ENCODE measurements at places on chromosomes 13 and 19. TPM values are rescaled to one million over a fixed set of nuclear protein-coding genes. Genes with fewer than 3 reads are reported as not detected.

Gene PRR22
- 4.2 TPM for total RNA-seq

Gene FXYD3
- 33.7 TPM for total RNA-seq

Gene TMEM238
- total RNA-seq: 24.3 TPM

Gene ZFP14
- total RNA-seq: 7.3 TPM

DNA sequence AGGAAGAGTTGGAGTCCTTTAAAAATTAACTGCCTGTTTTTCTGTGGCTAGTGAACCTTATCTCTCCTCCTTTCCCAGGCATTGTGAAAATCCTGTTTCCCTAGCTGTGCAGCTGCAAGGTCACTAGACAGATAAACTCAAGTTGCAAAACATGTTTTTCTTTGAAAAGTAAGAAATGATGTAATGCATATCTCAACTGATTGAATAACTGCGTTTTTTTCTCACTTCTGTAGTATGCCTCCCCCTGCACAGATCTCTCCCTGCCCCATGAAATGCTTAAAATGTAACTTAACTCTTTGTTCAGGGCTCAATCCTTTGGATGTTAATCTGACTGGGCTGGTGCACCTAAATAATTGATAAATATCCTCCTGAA is 27.7 kb upstream of the CYSLTR2 start:
- H3K4me3 ChIP-seq: no peak overlapping the region
- H3K36me3 ChIP-seq: no peaks in the 10 kb centered on the region
- peak overlapping the region; percentile 71 for H3K27ac ChIP-seq
- no peaks in the 10 kb centered on the region for H3K27me3 ChIP-seq
- H3K4me1 ChIP-seq: peaks cover 37% of the 10 kb centered on the region
- DNase-seq: peak; percentile 89

- H3K36me3 ChIP-seq: no peaks in the 10 kb centered on the region
- DNase-seq: peak; percentile 98
- peak overlapping the region; percentile 96 for H3K27ac ChIP-seq
- H3K4me1 ChIP-seq: peaks cover 10% of the 10 kb centered on the region
- H3K4me3 ChIP-seq: peak overlapping the region; percentile 63
Observed at GRCh38 chr19:45443462-45444317, 20.0 kb upstream of the ERCC1 start.

GRCh38 chr19:45340232-45340898 is at the start of gene KLC3:
Gene KLC3 (plus strand): TSS chr19:45340750. CDS start chr19:45345542, 4,792 bp downstream.
- H3K36me3 ChIP-seq: no peaks in the 10 kb centered on the region
- no peak within 1 kb of the TSS for H3K27ac ChIP-seq
- H3K27me3 ChIP-seq: peaks cover 5% of the 10 kb centered on the region
- DNase-seq: peak; percentile 50
- no peak within 1 kb of the TSS for H3K4me3 ChIP-seq

GRCh38 chr19:47497050-47497766 is 13.2 kb upstream of the KPTN start:
- DNase-seq: no peak
- no peaks in the 10 kb centered on the region for H3K4me1 ChIP-seq
- peaks cover 44% of the 10 kb centered on the region for H3K36me3 ChIP-seq
- no peak overlapping the region for H3K27ac ChIP-seq
- H3K27me3 ChIP-seq: no peaks in the 10 kb centered on the region

DNA sequence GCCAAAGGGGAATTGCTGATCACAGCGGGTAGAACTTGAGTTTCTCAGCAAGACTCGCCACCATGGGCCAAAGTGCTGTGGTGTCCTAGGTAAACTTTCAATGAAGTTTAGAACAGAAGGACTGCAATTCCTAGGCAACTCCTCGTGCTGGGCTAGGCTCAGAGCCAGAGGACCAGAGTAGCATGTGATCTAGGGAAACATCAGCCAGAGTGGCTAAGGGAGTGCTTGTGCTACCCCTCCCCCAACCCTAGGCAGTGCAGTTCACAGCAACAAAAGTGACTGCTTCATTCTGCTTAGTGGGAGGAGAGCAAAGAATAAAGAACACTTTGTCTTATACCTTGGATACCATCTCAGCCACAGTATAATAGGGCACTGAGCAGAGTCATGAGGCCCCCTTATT is 1658.6 kb upstream of the MIR17HG start:
- H3K4me1 ChIP-seq: no peaks in the 10 kb centered on the region
- H3K27me3 ChIP-seq: no peaks in the 10 kb centered on the region
- H3K36me3 ChIP-seq: no peaks in the 10 kb centered on the region
- peak overlapping the region; percentile 36 for H3K27ac ChIP-seq
- DNase-seq: no peak
- no peak overlapping the region for H3K4me3 ChIP-seq

- no peak overlapping the region for H3K4me3 ChIP-seq
- H3K27ac ChIP-seq: no peak overlapping the region
- no peaks in the 10 kb centered on the region for H3K27me3 ChIP-seq
- H3K36me3 ChIP-seq: no peaks in the 10 kb centered on the region
- no peaks in the 10 kb centered on the region for H3K4me1 ChIP-seq
- no peak for DNase-seq
Observed at GRCh38 chr13:91295712-91296410, 51.6 kb upstream of the MIR17HG start.

GRCh38 chr19:19591133-19591825 is 27.2 kb downstream of the PBX4 start:
- no peak for DNase-seq
- H3K27me3 ChIP-seq: no peaks in the 10 kb centered on the region
- H3K4me1 ChIP-seq: no peaks in the 10 kb centered on the region
- no peak overlapping the region for H3K4me3 ChIP-seq

- no peaks in the 10 kb centered on the region for H3K36me3 ChIP-seq
- DNase-seq: no peak
- no peak overlapping the region for H3K27ac ChIP-seq
- H3K4me1 ChIP-seq: no peaks in the 10 kb centered on the region
- no peaks in the 10 kb centered on the region for H3K27me3 ChIP-seq
Observed at GRCh38 chr19:4206818-4207484, 22.4 kb upstream of the EBI3 start.

- DNase-seq: no peak
- no peak overlapping the region for H3K27ac ChIP-seq
- H3K27me3 ChIP-seq: no peaks in the 10 kb centered on the region
- H3K36me3 ChIP-seq: no peaks in the 10 kb centered on the region
- H3K4me1 ChIP-seq: no peaks in the 10 kb centered on the region
Observed at GRCh38 chr13:41864658-41865057, 96.3 kb downstream of the VWA8 start.

DNA sequence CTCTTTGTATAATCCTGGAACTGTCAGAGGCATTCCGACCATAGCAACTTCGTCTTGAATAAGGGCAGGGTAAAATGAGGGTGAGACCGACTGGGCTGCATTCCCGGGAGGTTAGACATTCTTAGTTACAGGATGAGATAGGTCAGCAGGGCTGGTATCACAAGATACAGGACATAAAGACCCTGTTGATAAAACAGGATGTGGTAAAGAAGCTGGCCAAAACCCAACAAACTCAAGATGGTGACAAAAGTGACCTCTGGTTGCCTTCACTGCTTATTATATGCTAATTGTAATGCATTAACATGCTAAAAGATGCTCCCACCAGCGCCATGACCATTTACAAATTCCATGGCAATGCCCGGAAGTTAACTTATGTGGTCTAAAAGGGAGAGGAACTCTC is 27.7 kb upstream of the MBNL2 start:
- H3K36me3 ChIP-seq: no peaks in the 10 kb centered on the region
- no peaks in the 10 kb centered on the region for H3K4me1 ChIP-seq
- no peak for DNase-seq
- H3K4me3 ChIP-seq: no peak overlapping the region
- H3K27me3 ChIP-seq: no peaks in the 10 kb centered on the region
- no peak overlapping the region for H3K27ac ChIP-seq

DNA sequence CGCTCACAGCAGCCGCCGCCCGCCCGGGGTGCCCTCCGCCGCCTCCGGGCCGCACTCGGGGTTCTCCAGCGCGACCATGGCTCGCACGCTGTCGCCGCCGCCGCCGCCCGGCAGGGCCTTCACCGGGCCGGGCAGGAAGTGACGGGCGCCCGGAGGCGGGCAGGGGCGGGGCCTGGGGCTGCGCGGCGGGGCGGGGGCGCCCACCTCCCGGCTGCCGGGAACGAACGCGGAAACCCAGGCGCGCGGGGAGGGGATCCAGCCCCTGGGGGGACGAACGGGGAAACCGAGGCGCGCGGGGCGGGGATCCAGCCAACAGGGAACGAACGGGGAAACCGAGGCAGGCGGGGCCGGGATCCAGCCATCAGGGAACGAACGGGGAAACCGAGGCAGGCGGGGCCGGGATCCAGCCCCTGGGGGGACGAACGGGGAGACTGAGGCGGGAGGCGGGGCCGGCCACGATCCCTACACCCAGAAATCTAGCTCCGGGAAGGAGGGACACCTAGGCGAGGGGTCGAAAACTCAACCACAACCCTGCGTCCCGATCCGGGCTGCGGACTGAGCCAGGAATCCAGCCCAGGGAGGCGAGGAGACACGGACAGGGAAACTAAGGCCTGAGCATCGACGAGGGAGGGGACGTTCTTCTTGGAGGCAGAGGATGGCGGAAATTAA is at the start of gene R3HDM4:
TSS of gene R3HDM4 (minus strand) at position 140 of the 669 bp plus-strand sequence. CDS start at position 78, 62 bp downstream.
- peak within 1 kb of the TSS; percentile 72 for H3K4me3 ChIP-seq
- H3K27ac ChIP-seq: peak within 1 kb of the TSS; percentile 90
- peak; percentile 72 for DNase-seq
- H3K27me3 ChIP-seq: peaks cover 2% of the 10 kb centered on the region
- no peaks in the 10 kb centered on the region for H3K36me3 ChIP-seq

Measured in kidney (tissue), 22 donors.